ENCODE measurements at places on chromosomes 1 and 21. TPM values are rescaled to one million over a fixed set of nuclear protein-coding genes. Genes with fewer than 3 reads are reported as not detected.

Gene TMEM35B
- 53.1 TPM for total RNA-seq

Gene APCS
- not detected for total RNA-seq

Gene STMN1
- 19.1 TPM for total RNA-seq

Gene CDKN2C
- 18.8 TPM for total RNA-seq

Gene DDR2
- total RNA-seq, result 65.0 TPM

Gene BMP8A
- 0.90 TPM for total RNA-seq

Gene LCE1E
- not detected for total RNA-seq

Gene GFI1
- not detected for total RNA-seq

Gene CLCNKA
- not detected for total RNA-seq

Gene HSD3B1
- total RNA-seq, result not detected

Gene PLXNA2
- 22.7 TPM for total RNA-seq

Gene GRIK1
- total RNA-seq, result not detected

Gene GBP6
- total RNA-seq, result not detected

Gene OR2T11
- not detected for total RNA-seq
